Transverse colon (tissue), 4 donors: ENCODE measurements at places on chromosomes 4 and X. TPM values are rescaled to one million over a fixed set of nuclear protein-coding genes. Genes with fewer than 3 reads are reported as not detected.

QRFPR gene
- not detected for total RNA-seq

- H3K4me1 ChIP-seq: no peaks in the 10 kb centered on the region
- H3K27ac ChIP-seq: no peak overlapping the region
- no peak for DNase-seq
- no peaks in the 10 kb centered on the region for H3K27me3 ChIP-seq
Observed at GRCh38 chrX:139724626-139725025, 16.7 kb upstream of the MCF2 start.

- no peak overlapping the region for H3K27ac ChIP-seq
- no peaks in the 10 kb centered on the region for H3K27me3 ChIP-seq
- no peak overlapping the region for H3K4me3 ChIP-seq
Observed at GRCh38 chr4:111689214-111689613, 456.0 kb upstream of the FAM241A start.

TMEM175 gene
- total RNA-seq: 48.1 TPM

DNA sequence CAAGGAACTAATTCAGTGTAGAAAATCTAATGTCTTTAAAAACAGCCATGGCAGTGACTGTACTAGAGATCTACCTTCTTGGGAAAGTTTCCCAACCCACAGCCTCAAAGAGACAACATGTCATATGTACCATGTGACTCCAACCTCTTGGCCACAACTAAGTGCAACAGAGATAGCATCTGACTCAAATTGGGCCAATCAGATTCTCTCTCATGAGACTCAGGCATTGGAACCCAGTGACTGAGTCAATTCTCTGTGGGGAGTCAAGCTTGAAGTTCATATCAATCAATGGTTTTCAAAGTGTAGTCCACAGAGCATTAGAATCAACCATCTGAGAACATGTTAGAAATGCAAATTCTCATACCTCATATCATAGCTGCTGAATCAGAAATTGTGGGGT is 123.3 kb downstream of the MBNL3 start:
- no peak overlapping the region for H3K27ac ChIP-seq
- H3K36me3 ChIP-seq: no peaks in the 10 kb centered on the region
- H3K4me1 ChIP-seq: no peaks in the 10 kb centered on the region
- no peak for DNase-seq
- H3K27me3 ChIP-seq: no peaks in the 10 kb centered on the region
- no peak overlapping the region for H3K4me3 ChIP-seq

CYP4V2 gene
- total RNA-seq: 73.3 TPM

DNA sequence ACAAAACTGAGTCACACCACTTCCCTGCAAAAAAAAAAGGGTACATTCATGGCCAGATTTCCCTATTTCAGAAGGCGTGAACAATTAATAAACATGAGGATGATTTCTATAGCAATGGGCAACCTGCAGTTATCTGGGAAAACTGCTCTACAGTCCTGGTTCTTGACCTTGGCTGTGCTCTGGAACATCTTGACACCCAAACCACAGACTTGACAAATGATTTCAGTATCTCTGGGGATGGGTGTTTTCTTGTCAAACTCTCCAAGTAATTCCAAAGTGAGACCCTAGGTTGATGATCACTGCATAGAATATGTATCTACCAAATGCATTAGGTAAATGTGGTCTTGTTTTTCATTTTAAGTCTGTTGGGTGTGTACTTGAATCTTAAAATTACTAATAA is 2.0 kb downstream of the DAPP1 start:
- no peak overlapping the region for H3K4me3 ChIP-seq
- H3K27me3 ChIP-seq: no peaks in the 10 kb centered on the region
- no peak for DNase-seq
- peaks cover 4% of the 10 kb centered on the region for H3K4me1 ChIP-seq
- no peaks in the 10 kb centered on the region for H3K36me3 ChIP-seq

EDNRA gene
- 3.8 TPM for total RNA-seq

- H3K4me1 ChIP-seq: no peaks in the 10 kb centered on the region
- H3K36me3 ChIP-seq: no peaks in the 10 kb centered on the region
- H3K27me3 ChIP-seq: no peaks in the 10 kb centered on the region
- peak; percentile 12 for DNase-seq
- no peak overlapping the region for H3K4me3 ChIP-seq
- no peak overlapping the region for H3K27ac ChIP-seq
Observed at GRCh38 chrX:38987198-38987651, 186.0 kb downstream of the MID1IP1 start.

BANK1 gene
- total RNA-seq: 0.27 TPM

DNA sequence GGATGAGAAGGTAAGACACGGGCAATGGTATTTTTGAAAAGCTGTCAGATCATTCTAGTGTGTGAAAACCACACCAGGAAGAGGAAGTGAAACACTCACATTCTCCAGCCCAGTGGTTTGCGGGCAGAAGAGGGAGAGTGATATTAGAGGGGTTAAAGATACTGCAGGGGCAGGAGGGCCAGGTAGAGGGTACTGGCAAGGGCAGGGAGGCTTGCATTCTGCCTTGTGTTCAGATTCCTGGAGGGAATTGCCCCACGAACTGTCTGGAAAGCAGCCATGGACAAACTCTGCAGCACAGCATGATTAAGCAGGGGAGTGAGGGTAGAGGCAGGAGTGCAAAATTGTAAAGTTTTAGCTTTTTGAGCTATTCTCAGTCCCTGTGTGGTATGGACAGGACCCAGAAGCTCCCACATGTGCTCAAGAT is 30.9 kb downstream of the NIPAL1 start:
- peaks cover 16% of the 10 kb centered on the region for H3K27me3 ChIP-seq
- peaks cover 14% of the 10 kb centered on the region for H3K4me1 ChIP-seq
- no peak overlapping the region for H3K27ac ChIP-seq
- peak; percentile 39 for DNase-seq
- no peak overlapping the region for H3K4me3 ChIP-seq

VAMP7 gene
- 25.1 TPM for total RNA-seq
